Naive B cell (primary cell): ENCODE measurements at places on chromosomes 4 and X.
A peak's percentile ranks its signal among the peaks of the same experiment; 100 is the strongest.

DNA sequence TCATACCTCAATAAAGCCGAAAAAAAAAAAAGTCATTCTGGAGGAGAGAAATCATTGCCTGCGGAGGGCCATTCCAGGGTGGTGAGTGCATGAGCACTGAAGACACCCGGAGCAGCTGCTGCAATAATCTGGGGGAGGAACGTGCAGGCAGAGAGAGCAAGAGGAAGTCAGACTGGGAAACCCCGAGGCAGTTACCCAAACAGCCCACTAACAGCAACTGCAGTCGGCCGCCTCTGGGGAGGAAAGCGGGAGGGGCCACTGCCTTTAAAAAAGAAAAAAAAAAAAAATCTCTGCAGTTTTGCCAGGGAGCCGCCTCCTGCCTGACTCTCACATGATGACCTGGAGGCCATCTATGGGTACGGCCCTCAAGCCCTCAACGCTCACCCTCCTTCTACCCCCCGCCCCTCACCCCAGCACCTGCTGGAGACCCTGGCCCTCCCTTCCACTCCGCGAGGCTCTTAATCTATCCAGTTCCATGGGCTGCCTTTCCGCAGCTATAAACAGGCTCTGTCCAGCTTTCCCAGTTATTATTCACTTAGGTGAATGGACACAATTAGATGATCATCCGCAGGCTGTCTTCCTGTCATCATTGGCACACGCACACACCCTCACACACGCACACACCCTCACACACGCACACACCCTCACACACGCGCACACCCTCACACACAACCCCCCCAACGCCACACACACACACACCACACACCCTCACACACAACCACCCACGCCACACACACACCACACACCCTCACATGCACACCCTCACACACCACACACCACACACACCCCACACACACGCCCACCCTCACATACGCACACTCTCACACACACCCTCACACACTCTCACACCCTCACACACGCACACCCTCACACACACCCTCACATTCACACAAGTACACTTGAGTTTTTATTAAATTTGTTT is 3.4 kb upstream of the AVPR2 start:
- DNase-seq: peak; percentile 76

DNA sequence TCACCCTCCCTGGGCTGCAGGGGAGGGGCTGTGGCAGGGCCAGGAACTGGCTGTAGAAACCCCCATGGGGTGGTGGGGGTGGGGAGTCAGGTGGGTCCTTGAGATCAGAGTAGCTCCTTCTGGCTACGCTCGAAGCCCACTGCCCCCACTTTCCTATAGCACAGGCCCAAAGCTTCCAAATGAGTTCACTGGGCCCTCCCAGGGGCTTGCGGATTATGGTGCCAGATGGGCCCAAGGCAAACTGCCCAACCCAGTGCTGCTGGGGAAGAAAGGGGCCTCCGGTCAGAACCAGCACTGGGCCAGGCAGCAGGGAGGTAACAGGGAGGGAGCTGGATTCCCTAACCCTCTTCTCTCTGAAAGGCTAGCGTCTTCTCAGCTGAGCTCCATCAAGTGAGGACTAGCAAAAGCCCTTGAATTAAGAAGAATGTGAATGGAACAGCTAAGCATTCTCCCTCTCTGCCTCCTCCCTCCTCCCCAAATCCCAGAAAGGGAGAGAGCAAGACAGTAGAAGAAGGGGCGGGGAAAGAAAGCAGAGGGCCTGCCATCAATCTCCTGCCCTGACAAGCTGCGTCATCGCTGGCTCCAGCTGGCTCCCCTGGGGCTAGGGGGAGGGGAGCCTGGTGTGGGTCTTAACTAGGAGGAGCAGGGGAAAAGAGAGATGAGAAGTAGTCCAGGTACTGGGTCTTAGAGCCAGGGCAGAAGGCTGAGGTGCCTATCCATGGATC is 34.7 kb downstream of the FRMPD3 start:
- no peak for DNase-seq

DNA sequence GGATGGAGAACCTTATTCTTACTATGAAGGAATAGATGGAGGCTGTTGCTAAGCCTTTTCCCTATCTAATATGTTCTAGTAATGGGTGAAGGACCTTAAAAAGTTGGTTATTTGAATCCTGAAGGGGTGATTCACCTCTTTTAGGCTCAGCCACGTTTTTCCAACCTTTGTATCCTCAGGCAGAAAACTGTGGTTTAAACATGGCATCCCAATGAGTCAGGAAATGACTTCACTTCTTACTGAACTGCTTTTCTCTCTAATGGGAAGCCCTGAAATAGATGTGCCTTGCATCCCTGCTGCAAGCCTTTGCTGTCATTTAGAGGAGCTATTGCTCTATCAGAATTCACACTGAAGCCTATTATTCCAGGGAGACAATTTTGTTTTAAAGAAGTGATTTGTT is 191.0 kb upstream of the ARX start:
- DNase-seq: no peak

DNA sequence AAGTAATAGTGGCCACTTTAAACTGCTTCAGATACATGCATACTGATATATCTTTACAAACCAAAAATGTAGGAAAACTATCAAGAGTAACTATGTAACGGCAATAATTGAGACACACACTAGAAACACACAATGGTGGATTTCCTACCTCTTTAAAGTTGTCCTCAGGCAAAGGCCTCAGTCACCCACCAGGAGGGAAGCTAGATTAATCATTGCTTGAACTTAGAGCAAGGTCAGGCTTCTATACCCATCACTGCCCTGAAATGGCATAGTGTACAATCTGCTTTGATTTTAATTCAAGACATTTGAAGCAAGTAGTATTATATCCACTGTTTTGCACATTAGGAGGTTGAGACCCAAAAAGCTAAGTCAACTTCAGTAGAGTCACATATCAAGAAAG is 110.9 kb downstream of the AREG start:
- no peak for DNase-seq

DNA sequence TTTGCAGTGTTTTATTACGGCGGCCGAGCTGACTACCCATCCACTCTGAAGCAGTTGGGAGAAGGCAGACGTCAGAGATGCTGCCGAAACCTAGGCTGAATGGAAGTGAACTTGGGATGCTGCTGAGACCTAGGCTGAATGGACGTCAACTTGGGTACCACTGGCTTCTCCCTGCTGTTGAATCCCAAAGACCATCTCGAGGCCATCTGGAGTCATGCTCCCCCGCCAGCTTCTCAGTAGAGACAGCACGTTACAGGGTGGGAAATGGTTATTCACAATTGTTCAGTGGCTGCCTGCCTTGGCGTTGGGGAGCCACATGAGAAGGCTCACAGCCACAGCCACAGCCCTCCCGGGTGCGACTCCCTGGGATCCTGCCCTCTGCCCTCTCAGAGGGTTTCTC is 40.9 kb downstream of the P2RY8 start:
- DNase-seq: no peak

DNA sequence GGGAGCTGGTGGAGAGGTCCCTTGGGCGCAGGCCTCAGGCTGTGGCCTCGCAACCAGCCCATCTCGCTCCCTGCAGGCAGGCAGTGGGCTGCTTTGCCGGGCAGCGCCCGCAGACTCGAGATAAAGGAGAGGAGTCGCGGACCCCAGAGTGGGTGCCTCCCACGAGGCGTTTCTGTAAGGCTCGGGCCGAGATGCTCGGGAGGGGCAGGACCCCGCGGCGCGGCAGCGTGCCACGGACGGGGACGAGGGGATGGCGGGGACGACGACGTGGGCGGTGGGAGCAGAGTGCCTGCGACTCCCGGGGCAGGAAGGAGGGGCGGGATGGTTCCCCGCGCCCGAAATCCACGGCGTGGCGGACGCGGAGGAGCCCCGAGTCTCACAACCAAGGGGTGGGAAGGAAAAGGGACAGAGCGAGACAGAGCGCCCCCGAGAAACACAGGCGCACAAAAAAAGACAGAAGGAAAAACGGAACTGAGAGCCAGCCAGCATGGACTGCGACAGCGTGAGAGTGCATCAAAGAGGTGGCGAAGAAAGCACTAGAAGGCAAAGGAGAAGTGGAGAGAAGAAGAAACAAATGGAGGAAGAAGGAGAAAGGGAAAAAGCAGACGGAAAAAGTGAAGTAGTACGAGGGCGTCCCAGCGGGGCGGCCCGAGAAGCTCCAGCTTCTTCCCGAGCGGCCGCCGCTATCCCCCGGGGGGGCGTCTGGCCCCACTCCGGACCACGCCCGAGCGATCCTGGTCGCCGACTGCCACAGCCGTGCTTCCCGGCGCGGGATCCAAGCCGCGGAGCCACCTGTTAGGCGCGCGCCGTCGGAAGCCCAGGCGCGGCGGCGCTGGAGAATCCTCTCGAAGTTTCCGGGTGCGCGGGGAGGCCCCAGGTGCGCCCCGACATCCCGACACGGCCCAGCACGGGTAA is 1.5 kb downstream of the BEND4 start:
- peak; percentile 52 for DNase-seq

- no peak for DNase-seq
Measured at GRCh38 chr4:56626420-56626819, 54.7 kb downstream of the HOPX start.

DNA sequence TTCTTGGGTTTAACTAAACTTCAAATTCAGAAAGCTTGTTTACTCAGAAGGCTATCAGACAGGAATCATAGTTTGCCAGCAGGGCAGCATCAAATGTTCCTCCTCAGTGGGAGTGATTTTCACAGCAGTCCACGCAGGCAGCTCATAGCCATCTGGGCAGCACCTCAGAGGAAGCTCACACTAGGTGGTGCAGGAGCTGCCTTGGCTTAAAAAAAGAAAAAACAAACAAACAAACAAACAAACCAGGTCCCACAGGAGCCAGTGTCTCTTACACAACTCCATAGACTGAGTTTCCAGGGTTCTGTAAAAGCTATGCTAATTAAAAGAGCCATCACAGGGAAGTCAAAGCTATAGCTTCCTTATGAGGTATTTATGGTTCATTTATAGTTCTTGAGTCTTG is 10.5 kb upstream of the KLHL5 start:
- no peak for DNase-seq

GRCh38 chr4:133129237-133129636 is 19.9 kb upstream of the PCDH10 start:
- DNase-seq: no peak

- DNase-seq: no peak
Measured at GRCh38 chrX:109283870-109284269, 198.0 kb downstream of the GUCY2F start.

DNA sequence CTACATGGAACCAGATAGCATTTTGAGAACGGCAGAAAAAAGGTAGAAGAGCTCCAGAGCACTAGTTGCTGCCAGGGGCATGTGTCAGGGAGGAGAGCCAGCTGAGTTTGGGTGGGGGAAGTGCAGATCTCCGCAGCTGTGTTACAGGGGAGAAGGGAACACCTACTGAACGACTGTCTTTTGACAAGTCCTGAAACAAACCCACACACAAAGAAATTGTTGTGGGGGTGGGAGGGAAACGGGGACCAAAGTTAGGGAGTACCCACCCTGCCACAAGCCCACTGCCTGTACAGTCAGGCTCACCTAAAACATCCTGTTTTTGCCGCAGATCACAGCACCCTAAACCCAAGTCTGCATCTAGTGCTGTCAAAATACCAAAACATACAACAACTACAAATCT is 55.5 kb downstream of the LEF1 start:
- no peak for DNase-seq

GRCh38 chrX:129678614-129679195 is 23.9 kb upstream of the APLN start:
- DNase-seq: no peak

DNA sequence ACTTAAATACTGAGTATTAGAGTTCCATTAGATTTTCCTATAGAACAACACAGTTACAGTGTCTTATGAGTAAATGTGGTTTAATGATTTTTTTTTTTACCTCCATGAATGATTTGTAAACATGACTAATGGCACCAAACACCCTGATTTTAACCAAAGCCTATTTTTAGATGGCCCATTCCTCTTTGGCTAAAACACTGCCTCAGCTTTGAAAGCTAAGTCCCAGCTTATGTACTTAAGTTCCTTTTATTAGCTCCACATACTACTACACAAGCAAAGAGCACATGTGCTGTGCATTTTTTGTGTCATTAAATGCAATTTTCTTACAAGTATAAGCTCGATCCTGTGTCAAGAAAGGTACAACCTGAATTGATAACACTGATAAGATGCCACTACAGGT is 575.6 kb upstream of the PITX2 start:
- no peak for DNase-seq

- no peak for DNase-seq
Measured at GRCh38 chr4:137541876-137542646, 9.8 kb upstream of the PCDH18 start.

DNA sequence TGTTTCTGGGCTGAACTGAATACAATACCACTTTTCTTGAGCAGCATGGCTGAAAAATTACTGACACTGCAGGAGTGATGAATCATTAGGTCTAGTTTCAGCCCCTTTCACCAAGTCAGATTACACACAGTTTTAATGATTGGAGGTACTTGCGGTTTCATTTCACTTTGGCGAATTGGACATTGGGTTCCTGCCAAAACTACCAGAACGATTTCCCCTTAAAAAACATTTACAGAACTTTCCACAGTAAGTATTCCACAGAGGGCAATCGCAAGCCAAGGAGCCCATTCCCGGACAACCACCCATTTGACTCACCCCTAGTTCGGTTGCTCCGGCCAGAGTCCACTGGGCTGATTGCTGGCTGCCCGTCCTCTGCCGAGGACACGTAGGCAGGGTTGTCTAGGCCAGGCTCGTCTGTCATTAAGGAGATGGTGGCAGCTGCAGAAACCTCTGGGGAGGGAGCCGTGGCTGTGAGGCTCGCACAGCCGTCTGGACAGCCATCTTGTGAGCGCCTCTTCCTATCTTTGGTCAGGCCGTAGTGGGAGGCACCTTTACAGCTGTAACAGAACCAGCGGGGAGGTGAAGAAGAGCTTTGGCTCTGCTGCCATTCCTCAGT is 83.5 kb downstream of the LNX1 start:
- DNase-seq: no peak

DNA sequence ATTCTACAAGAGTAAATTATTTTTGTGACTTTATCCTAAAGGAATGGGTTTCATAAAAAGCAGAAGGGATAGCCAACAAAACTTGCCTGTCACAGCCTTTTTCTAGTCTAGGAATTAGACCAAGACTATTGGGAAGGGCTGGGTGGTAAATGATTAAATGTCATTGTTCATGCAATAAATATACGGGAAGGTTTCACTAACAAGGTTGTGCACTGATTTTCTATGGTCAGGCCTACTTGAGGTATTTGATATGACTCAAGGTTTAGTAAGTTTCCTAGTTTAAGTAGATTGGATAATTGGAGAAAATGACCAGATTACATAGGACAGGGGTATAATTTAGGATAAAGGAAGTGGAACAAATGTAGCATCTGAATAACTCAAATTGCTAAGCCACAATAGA is 249.1 kb upstream of the BMP3 start:
- no peak for DNase-seq

DNA sequence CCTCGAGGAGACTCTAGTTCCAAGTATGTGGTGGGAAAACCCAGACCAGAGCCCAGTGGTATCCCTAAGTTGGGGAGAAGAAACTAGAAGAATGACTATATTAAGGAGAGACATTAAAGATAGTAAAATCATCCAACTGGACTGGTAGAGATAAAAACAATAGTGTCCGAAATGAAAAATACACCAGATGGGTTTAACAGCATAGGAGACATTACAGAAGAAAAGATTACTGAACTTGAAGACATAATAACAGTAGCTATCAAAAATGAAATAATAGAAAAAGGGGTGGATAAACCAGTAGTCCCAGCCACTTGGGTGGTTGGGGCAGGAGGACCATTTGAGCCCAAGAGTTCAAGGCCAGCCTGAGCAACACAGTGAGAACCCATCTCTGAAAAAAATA is 31.9 kb downstream of the SMIM14 start:
- DNase-seq: no peak

- DNase-seq: peak; percentile 68
Measured at GRCh38 chrX:137051978-137052642, 18.3 kb upstream of the GPR101 start.

GRCh38 chr4:114078636-114079035 is 99.2 kb upstream of the ARSJ start:
- no peak for DNase-seq

GRCh38 chr4:69773484-69773883 is 13.1 kb upstream of the SULT1B1 start:
- no peak for DNase-seq
